ENCODE measurements at places on chromosomes 6 and 20.

DNA sequence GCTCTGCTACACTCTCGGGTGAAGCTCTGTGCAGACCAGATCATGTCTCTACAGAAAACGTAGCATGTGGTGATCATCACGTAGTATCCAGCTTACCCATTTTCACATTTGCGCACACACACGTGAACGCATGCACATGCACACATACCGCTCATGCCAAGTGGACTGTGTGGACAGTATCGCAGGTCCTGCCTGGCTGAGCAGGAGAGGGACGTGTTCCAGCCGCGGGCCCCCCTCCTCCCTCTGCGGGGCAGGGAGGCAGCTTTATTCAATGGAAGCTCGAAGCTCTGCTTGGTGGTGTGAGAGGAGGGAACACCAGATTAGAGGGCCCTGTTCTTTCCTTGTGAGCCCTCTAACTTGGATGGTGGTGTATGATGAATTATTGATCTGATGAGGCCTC is 51.1 kb downstream of the CDH26 start:
- no peak for DNase-seq

GRCh38 chr6:136669299-136669699 is 119.1 kb upstream of the MAP7 start:
- peak; percentile 18 for DNase-seq

GRCh38 chr6:163739966-163740365 is 325.4 kb downstream of the QKI start:
- DNase-seq: no peak

DNA sequence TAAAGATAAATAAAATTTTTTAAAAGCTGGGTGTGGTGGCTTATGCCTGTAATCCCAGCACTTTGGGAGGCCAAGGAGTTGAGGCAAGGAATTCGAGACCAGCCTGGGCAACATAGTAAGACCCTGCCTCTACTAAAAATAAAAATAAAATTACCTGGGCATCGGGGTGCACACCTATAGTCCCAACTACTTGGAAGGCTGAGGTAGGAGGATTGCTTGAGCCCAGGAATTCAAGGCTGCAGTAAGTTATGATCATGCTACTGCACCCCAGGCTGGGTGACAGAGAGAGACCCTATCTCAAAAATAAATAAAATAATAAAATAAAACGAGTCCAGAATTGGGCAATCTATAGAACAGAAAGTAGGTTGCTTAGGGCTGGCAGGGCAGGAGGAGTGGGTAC is 228.7 kb downstream of the BCAS1 start:
- DNase-seq: no peak

GRCh38 chr6:112575309-112575834 is 228.2 kb downstream of the RFPL4B start:
- no peak for DNase-seq

DNA sequence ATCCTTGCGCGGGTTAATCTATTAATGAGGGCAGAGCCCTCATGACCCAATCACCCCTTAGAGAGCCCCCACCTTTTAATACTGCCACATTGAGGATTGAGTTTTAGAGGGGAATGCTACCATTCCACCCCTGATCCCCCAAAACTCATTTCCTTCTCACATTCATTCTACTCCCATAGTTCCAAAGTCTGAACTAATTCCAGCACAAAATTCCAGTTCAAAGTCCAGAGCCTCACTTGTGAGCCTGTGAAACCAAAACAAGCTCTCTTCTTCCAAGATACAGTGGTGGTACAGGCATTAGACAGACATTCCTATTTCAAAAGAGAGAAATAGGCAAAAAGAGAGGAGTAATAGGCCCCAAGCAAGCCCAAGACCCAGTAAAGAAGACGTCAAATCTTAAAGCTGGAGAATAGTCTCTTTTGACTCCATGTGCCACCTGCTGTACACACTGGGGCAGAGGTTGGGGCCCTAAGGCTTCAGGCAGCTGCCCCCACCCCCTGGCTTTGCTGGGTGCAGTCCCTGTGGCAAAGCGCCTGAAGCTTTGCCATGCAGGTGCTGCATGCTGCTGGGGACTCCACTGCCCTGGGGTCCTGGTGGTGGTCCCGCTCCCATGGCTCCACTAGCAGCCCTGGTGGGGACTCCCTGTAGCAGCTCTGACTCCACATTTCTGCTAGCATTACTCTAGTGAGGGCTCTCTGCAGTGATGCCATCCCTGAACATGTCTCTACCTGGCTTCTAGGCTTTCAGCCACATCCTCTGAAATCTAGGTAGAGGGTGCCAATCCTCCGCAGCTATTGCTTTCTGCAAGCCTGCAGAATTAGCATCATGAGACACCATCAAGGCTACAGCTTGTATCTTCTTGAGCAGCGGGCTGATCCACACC is 41.3 kb downstream of the RSPH3 start:
- no peak for DNase-seq

- DNase-seq: no peak
Observed at GRCh38 chr20:51389543-51390264, 152.8 kb downstream of the NFATC2 start.

GRCh38 chr20:16197696-16198095 is 375.6 kb downstream of the KIF16B start:
- DNase-seq: no peak

GRCh38 chr20:45038745-45039474 is 62.0 kb downstream of the KCNS1 start:
- DNase-seq: no peak

- no peak for DNase-seq
Observed at GRCh38 chr6:14658030-14658429, 540.5 kb downstream of the CD83 start.

DNA sequence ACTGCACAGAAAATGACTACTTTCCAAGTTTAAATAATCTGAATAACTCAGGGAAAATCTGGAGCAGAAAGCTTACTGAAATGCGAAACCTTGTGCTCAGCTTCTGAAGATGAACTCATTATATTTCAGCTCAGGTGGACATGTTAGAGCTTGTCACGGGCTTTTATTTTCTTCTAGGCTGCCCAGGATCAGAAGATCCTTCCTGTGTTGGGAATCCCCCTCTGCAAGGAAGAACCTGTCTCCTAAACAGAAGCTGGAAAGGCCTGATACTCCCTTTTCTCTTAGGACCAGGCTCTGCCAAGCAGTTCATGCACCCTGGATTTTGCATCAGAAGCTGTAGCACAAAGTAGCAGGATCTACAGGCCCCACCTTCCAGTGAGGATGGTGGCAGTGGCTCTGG is 5.1 kb upstream of the SLC2A12 start:
- DNase-seq: no peak

- no peak for DNase-seq
Observed at GRCh38 chr20:50930976-50931305, 296 bp downstream of the ADNP start.

- DNase-seq: no peak
Observed at GRCh38 chr6:11493974-11494373, 43.6 kb upstream of the TMEM170B start.

DNA sequence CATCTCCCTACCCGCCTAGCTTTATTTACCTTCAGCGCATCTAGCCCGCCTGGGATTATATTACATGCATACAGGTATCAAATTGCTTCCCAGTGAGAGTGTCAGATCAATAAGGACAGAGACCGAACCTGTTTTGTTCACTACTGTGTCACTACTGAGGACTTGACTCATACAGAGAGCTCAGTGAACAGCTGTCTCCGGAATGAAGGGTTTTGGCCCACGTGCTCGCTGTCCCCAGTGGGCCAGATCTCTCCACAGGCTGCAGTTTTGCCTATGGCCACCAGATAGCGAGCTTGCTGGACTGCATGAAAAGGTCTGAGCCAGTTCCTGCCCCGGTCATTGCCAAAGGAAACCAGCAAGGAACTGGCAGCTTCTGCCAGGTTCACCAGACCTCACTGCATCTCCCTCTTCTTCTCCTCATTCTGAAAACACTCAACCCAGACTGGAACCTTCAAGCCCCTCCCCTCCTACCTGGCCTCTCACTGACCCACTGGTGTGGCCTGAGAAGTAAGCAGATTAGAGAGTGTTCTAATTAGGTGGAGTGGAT is 150.8 kb downstream of the ZMYND8 start:
- DNase-seq: peak; percentile 39

DNA sequence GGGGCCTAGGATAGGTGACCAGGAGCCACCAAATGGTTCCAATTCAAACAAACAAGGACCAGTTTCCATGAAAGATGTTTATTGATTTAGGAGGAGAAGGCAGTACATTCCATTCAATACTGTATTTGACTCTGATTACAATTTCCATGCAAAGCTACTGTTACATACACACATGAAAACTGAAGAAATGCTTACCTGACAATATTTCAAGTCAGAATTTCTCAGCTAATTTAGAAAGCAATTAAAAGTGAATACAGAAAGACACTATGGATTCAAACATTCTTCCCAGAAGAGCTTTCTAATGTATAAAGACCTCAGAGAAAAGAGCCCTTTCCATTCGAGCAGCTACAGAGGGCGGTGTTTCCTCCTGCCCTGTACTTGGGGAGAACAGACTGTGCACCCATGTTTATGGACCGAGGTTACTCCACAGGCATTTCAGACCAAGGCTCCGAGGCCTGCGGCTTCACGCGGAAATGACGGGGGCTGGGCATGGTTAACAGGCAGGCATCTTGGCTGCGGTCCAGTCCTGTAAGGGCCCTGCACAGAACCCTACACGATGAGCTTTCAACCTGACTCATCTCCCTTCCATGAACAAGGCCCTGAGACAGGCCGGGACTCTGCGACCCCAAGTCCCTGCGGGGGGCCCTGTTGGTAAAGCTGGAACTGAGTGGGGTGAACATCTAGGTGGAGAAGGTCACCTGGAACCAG is 25.7 kb upstream of the TCFL5 start:
- peak; percentile 77 for DNase-seq

- DNase-seq: no peak
Observed at GRCh38 chr20:55424968-55425367, 580.4 kb downstream of the CBLN4 start.
